ENCODE measurements at places on chromosomes 3 and 15.

DNA sequence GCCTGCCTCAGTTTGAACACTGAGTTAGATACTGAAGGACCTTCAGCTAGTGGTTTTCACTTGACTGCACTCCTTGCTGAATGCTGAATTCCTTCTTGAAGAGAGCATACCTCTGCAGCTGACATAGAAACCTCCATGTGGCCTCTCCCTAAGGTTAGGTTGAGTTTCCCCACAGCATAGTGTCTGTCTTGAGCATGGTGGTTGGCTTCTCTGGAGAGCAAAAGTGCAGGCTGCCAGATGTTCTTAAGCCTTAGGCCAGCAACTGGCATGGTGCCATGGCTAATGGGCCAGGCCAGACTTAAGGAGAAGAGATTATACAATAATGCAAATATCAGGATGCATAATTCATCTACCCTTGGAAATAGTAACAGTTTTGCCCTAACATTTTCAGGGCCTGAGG lies 545.6 kb upstream of the ZNF385D start:
- ATAC-seq: no peak

DNA sequence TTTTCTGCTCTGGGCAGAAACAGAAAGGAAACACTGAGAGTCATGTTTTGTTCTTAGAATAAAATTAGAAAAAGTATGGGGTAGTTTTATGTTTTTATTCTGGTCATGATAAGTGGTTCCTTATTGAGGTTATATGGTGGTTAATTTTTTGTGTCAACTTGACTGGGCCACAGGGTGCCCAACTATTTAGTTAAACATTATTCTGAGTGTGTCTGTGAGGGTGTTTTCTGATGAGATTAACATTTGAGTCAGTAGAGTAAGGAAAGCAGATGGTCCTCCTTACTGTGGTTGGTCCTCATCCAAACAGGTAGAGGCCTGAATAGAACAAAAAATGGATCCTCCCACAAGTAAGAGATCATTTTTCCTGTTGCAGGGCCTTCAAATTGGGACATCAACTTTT lies 98.9 kb downstream of the C3orf38 start:
- no peak for ATAC-seq

- no peak for ATAC-seq
These were observed 21.7 kb upstream of the PPP4R2 start for GRCh38 chr3:72974956-72975355.

DNA sequence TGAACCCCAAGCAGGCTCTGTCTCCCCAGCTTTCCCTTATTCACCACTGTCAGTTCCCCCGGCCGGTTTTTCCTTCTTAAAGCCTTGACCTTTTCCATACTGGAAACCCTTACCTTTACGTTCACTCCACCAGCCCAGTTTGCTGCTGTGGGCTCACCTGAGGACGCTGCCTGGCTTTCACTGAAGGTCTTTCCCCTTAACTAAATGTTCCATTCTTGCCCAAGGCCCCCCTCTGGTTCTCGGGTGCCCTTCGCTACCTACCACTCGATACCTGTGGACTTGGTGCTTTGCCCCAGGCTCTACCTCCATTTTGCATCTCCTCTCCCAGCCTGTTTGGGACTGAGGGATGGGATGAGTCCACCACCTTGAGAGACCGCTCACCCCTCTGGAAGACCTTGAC lies 851 bp downstream of the AP2M1 start:
- no peak for ATAC-seq

GRCh38 chr3:152549263-152549662 lies 280.5 kb downstream of the MBNL1 start:
- ATAC-seq: no peak

GRCh38 chr3:71011565-71012287 lies 571.8 kb downstream of the FOXP1 start:
- ATAC-seq: no peak

GRCh38 chr3:134641671-134642300 lies 9.0 kb downstream of the KY start:
- ATAC-seq: no peak

Data from motor neuron (in vitro differentiated cells).